Thymus (tissue), 14 donors: ENCODE measurements at places on chromosomes 1 and 21. TPM values are rescaled to one million over a fixed set of nuclear protein-coding genes. Genes with fewer than 3 reads are reported as not detected.

GRCh38 chr1:207837673-207838072 is 73.3 kb downstream of the CD34 start:
- H3K27ac ChIP-seq: no peak overlapping the region
- no peaks in the 10 kb centered on the region for H3K27me3 ChIP-seq
- no peak overlapping the region for H3K4me3 ChIP-seq
- H3K4me1 ChIP-seq: peaks cover 37% of the 10 kb centered on the region
- peaks cover 34% of the 10 kb centered on the region for H3K36me3 ChIP-seq

- DNase-seq: no peak
- H3K36me3 ChIP-seq: no peaks in the 10 kb centered on the region
- no peak overlapping the region for H3K27ac ChIP-seq
Measured at GRCh38 chr1:30598571-30599114, 124.7 kb downstream of the MATN1 start.

DNA sequence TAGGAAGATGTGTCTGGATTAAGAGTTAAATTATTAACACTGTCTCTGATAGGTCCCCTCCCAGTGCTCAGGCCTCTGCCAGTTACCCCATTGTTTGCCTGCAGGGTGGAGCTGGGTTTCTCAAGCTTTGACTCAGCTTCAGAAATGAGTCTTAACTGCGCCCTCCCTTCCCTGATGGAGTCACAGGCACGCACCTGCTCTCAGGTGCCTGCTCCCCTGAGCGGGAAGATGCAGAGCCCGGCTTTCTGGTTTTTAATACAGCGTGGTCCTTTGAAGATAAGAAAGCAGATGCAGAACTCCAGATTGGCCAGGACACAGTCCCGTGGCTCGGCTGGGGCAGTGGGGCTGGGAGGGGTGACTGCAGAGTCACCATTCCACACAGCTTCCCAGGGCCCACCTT is 3.2 kb upstream of the SPRR4 start:
- no peak for DNase-seq
- H3K4me1 ChIP-seq: no peaks in the 10 kb centered on the region
- H3K4me3 ChIP-seq: no peak overlapping the region
- no peaks in the 10 kb centered on the region for H3K36me3 ChIP-seq
- no peak overlapping the region for H3K27ac ChIP-seq
- no peaks in the 10 kb centered on the region for H3K27me3 ChIP-seq

DNA sequence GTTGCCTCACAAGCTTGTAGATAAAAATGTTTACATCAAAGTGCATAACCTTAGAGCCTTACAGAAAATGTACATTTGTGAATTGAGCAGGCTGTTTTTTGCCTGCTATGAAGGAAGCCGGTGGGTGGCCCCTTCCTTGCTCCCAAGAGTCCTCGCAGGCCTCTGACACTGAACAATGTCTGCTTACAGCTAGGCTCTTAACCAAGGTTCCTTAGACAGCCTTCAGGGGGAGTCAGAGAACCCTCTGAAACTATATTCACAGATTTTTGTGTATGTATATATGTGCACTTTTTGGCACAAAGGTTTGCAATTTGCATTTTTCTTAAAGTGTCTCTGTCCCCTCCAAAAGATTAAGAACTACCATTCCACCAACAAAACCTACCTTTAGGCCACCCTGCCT is 282.6 kb downstream of the BARHL2 start:
- H3K4me3 ChIP-seq: no peak overlapping the region
- H3K4me1 ChIP-seq: no peaks in the 10 kb centered on the region
- no peak for DNase-seq
- no peaks in the 10 kb centered on the region for H3K36me3 ChIP-seq
- H3K27me3 ChIP-seq: no peaks in the 10 kb centered on the region
- H3K27ac ChIP-seq: no peak overlapping the region

DNA sequence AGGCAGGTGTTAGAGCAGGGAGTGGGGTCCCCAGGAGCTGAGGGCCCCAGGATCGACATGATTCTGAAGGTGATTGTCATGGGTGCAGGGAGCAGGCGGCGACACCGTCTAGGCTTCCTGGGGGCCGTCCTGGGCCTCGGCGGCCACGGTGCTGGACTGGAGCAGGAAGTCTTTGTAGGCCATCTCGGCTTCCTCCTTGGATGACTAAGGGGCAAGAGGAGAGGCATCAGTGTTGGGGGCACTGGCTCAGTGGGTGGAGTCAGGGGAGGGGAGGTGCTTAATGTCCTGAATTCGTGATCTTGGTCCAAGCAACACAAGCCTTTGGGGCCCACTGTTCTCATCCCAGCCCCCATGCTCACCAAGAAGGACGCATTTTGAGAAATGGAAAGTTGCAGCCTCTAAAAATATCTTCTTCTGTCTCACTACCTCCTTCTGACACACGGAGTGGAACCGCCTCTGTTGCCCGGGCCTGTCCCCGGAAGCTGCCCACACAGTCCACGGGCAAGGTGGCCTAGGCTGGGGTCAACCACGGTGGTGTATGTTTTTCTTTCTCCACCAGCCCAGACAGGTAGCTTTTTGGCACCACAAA is 8.6 kb upstream of the FCMR start:
- H3K4me3 ChIP-seq: no peak overlapping the region
- no peak for DNase-seq
- no peaks in the 10 kb centered on the region for H3K36me3 ChIP-seq
- peaks cover 16% of the 10 kb centered on the region for H3K4me1 ChIP-seq
- H3K27me3 ChIP-seq: no peaks in the 10 kb centered on the region

DNA sequence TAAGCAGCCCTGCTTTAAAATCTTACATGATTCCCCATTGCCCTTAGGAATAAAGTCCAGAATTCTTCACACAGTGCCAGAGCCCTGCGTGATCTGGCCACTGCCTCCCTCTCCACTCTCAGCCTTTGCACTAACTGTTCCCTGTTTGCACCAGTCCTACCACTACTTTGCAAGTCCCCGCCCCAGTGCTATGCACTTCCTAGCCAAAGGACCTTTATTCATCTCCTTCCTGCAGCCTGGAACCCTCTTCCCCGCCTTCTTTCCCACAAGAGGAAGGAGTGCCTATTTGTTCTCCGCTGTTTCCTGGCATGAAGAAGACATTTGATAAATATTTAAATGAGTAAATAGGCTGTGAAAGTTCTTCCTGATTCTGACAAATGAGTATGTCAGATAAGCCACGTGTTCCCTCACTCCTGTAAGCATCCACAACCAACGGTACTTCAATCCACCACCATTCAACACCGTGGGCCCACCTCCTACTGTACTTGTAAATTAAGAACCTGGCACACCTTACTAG is 23.9 kb downstream of the CAPN8 start:
- no peaks in the 10 kb centered on the region for H3K36me3 ChIP-seq
- no peak overlapping the region for H3K27ac ChIP-seq
- H3K4me1 ChIP-seq: no peaks in the 10 kb centered on the region
- no peaks in the 10 kb centered on the region for H3K27me3 ChIP-seq
- no peak for DNase-seq

GRCh38 chr1:10888291-10888690 is 91.8 kb upstream of the CASZ1 start:
- H3K36me3 ChIP-seq: no peaks in the 10 kb centered on the region
- no peak overlapping the region for H3K4me3 ChIP-seq
- no peak overlapping the region for H3K27ac ChIP-seq

DNA sequence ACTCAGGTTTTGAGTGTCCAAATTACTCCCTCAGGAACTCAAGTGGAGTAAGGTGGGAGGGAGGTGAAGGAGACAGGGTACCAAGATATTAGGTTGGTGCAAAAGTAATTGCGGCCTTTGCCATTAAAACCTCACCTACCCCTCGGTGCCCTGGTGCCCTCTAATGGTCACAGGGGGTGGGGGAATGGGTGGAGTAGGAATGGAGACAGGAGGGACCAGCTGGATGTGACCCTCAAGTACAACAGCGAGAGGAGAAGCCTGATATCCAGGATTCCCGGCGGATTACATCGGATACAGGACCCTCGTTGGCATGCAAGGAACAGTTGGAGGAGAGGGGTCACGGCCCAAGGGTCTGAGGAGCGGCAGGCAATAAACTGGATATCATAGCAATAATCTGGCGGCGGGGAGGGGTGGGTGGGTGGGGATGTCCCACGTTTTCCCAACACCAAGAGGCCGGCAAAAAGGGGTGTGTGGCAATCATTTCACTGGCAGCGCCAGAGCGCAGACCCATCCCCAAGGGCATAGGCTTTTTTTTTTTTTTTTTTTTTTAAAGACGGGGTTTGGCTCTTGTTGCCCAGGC is 4.3 kb upstream of the ZBTB7B start:
- H3K27ac ChIP-seq: no peak overlapping the region
- H3K36me3 ChIP-seq: no peaks in the 10 kb centered on the region
- no peak for DNase-seq
- H3K27me3 ChIP-seq: peaks cover 94% of the 10 kb centered on the region

ANGPTL7 gene
- 0.09 TPM for total RNA-seq

ASCL5 gene
- total RNA-seq: not detected

NUDT4B gene
- total RNA-seq: 0.76 TPM

C1orf226 gene
- total RNA-seq: 0.14 TPM

LCA5L gene
- total RNA-seq: 1.6 TPM
